ENCODE measurements at places on chromosomes 3 and 15.

GRCh38 chr15:39357480-39358268, 223.2 kb upstream of the THBS1 start:
- DNase-seq: no peak

- DNase-seq: no peak
Observed at GRCh38 chr3:40292637-40293349, 16.7 kb upstream of the EIF1B start.

- no peak for DNase-seq
Observed at GRCh38 chr3:148697306-148698189, at the start of gene AGTR1. AGTR1 (plus strand) TSS chr3:148697903; CDS start chr3:148741036, 43,133 bp downstream.

- no peak for DNase-seq
Observed at GRCh38 chr3:133123636-133124035, 85.4 kb downstream of the TMEM108 start.

DNA sequence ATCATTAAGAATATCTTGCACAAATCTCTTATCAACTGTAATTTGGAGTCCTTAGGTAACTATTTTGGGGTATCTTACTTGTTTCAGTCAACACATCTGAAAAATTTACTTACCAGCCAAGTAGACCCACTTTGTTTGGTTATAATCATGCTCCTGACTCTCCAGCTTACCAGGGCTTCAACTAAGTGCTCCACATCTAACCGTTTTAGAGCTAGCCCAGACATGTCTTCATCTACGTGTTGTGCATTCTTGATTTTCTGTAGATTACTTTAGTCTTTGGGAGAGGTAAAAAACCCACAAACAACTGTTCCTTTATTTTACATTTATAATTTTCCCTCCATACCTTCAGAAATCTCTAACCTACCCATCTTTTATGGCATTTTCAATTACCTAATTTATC, 17.2 kb downstream of the EAF2 start:
- no peak for DNase-seq

DNA sequence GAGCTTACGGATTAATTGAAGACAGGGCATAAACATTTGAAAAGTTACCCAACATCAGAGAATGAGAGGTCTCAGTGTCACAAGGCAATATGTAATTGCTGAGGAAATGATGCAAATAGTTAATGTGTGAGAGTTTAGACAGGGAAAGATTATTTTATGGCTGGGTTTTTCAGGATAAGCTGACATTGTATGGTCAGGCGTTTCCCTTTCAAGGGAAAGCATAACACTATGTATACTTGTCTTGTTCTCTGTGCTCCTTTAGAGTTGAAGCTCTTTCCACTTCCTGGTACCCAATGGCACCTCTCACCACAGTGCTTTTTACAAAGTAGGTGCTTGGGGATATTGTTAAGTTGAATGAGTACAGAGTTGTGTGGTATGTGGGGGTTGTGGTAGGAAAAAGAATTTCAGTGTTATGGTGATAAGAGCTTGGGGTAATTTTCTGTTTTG, 19.9 kb downstream of the IQGAP1 start:
- peak; percentile 34 for DNase-seq

- no peak for DNase-seq
Observed at GRCh38 chr3:133256787-133257483, 142.9 kb upstream of the BFSP2 start.

GRCh38 chr3:9630550-9631139, 18.7 kb upstream of the MTMR14 start:
- no peak for DNase-seq

- DNase-seq: no peak
Observed at GRCh38 chr3:178901204-178901603, 170.4 kb downstream of the ZMAT3 start.

DNA sequence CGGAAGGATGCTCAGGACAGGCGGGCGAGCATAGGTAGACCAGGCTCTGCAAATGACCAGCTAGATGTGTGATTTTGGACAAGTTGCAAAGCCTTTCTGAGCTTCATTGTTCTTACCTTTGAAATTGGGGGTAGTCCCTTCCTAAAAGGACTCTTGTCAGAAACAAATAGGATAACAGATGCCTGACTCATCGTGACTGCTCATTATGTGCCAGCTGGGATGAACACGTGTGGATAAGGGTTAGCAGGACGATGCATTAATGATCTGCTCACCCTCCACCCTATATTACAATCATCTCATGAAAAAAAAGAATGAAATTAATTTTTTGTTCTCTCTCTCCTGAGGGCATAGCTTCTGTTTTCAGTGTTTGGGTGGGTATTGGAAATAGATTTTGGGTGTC, 223.4 kb downstream of the NR2F2 start:
- no peak for DNase-seq

DNA sequence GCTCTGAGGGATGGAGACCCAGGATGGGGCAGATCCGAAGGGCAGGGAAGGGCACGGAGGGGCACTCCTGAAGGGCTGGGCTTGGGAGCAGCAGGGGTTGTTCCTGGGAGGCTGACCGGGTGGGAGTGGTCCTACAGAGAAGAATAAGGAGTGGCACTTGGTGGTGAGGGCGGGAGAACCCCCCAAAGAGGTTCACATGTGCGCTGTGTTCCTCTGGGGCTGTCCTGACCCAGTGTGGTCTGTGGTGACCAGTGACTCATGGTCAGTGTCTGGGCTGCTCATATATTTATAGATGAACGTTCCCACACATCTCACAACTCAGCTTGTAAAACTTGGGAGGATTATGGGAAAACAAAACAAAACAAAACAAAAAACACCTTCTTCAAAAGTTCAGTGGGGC, 10.0 kb downstream of the TRPM1 start:
- peak; percentile 59 for DNase-seq

DNA sequence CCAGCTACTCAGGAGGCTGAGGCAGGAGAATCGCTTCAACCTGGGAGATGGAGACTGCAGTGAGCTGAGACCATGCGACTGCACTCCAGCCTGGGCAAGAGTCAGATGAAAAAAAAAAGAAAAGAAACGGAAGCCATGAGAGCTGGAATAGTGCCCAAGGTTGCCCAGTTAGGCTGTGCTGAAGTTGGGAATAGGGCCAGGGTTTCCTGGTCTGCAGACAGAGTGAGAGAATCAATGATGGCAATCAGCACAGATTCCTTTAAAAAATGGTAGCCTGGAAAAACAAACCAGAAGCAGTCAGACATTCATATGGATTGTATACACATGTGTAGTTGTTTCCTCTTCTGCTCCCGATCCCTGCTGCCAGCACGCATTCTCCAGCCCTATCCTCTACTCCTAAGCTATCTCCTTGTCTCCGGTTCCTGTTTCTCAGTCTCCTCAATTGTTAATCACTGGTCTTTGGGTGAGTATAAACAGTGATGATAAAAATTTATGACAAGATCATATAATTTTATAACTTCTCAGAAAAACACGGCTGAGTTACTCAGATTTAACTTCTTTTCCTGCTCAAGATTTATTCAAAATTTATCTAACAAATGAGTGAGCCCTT, 316.2 kb upstream of the UMPS start:
- no peak for DNase-seq

- DNase-seq: no peak
Observed at GRCh38 chr3:112735926-112736325, 95.0 kb upstream of the CCDC80 start.

GRCh38 chr15:33357845-33358244, 47.1 kb downstream of the RYR3 start:
- no peak for DNase-seq

- no peak for DNase-seq
Observed at GRCh38 chr15:60703207-60703933, 224.4 kb upstream of the ICE2 start.

DNA sequence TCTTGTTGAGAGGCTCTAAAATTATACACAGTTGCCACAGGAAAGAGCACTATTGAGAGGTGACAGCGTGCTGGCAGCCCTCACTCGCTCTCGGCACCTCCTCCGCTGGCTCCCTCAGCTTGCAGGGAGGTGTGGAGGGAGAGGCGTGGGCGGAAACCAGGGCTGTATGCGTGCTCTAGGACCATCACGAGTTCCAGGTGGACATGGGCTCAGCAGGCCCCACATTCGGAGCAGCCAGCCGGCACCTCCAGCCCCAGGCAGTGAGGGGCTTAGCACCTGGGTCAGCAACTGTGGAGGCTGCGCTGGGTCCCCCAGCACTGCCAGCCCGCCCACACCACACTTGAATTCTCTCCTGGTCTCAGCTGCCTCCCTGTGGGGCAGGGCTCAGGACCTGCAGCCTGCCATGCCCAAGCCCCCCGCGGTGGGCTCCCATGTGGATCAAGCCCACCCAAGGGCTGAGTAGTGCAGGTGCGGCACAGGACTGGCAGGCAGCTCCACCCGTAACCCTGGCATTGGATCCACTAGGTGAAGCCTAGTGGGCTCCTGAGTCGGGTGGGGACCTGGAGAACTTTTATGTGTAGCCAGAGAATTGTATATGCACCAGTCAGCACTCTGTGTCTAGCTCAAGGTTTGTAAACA, 460.6 kb upstream of the ALCAM start:
- DNase-seq: no peak

DNA sequence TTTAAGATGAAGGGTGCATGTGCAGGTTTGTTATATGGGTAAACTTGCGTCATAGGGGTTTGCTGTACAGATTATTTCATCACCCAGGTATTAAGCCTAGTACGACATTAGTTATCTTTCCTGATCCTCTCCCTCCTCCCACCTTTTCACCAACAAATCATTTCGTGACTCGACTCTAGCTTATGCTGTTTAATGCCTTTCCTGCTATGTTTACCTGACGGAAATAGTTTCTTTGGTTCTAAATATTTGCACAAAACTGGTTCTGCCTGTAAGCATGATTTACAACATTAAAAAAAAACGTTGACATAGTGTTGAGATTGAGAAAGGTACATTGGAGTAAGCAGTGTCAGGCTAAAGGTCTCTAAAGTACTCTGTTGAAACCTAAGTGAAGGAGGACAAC, 2.4 kb downstream of the GNL3 start:
- no peak for DNase-seq

- DNase-seq: no peak
Observed at GRCh38 chr3:96977671-96978070, 163.3 kb downstream of the EPHA6 start.

GRCh38 chr15:72451224-72451623, 22.9 kb upstream of the ARIH1 start:
- DNase-seq: no peak

GRCh38 chr3:138327831-138328230, 1.8 kb downstream of the NME9 start:
- no peak for DNase-seq

GRCh38 chr3:58962040-58962651, 87.7 kb downstream of the CFAP20DC start:
- DNase-seq: no peak

DNA sequence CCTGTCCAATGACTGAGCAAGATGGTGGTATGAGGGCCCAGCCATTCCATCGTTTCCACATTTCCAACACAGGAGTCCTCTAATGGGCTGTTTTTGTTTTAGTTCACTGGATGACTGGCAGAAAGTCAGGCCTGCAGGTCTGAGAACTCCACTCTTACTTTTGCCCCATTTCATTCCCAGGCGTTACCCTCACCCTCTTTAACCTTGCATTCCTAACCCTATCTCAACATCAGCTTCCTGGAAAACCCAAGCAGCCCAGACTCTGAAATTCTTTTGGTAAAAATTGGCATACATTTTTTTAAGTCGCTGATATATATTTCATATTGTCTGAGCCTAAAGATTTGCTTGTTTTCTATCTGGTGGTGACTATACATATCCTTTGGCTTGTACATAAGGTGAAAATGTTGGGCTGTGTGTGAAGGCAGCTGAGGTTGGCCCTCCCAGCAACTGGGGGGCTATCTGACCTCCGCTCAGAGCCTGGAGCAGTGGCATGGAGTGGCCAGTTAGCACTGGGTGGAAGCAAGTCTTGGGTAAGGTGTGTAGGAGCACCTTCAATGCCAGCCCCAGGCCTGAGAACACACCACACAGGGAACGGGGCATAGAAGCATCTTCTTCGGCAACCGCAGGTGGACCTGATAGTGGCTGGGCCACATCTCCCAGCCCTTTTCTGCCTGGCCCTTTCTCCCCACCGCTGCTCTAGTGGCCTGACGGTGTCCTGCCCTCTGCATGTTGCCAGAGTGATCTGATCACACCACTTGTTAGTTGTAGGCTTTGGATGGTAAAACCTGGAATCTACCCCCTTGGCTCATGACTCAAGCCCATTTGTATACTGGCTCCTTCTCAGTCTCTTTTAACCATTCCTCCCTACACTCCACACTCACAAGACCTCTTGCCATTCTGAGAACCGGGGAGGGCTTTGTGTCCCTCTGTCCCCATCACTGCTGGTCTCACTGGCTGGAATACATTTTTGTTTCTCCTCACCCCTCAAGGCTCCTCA, 50.0 kb downstream of the AMOTL2 start:
- DNase-seq: no peak

DNA sequence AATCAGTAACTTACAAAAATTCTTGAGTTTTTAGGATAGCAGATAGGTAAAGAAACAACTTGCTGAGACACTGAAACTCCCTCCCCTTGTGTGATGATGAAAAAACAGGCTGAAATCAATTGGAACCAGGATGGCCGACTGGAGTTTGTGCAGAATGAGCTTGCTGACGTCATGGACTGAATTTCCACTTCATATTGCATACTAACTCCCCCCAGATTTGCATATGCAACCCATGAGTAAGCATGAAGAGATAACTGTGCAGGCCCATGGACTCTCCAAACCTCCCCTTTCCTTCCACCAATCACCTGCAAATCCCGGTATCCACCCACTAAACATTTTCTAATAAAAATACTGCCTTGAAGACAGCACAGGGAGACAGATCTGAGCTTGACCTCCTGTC, 82.0 kb upstream of the SCN5A start:
- DNase-seq: no peak

- no peak for DNase-seq
Observed at GRCh38 chr3:125582707-125583106, 12.6 kb downstream of the OSBPL11 start.

GRCh38 chr3:196941729-196942225, 551 bp downstream of the NCBP2 start:
- peak; percentile 2 for DNase-seq

DNA sequence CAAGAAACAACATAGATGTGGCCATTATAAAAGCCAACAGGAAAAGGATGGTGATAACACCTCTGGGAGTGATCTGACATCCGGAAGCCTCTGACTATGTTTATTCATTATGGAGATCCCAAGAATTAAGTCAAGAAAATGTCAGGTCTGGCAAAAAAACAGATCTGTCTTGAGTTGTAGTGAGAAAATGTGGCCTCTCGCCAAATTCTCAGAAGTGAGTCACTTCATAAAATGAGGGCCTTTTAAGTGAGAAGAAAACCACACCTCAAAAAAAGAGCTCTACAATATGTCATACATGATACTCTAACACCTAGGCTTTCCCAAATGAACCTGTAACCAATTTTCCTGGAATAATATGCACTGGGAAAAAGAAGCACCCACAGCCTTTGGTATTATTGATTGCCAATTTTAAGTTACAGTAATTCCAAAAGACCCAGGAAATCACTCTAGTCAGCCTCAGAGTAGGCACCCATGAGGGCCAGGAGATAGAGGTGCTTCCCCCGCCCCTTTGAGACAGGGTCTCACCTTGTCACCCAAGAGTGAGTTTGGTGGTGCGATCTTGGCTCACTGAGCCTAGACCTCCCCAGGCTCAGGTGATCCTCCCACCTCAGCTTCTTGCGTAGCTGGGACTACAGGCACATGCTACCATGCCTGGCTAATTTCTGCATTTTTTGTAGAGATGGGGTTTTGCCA, 38.0 kb downstream of the CCR3 start:
- no peak for DNase-seq

- no peak for DNase-seq
Observed at GRCh38 chr3:194246709-194247349, 104.3 kb downstream of the CPN2 start.

GRCh38 chr15:77083381-77084160, 12.7 kb upstream of the TSPAN3 start:
- DNase-seq: no peak
